ENCODE measurements at places on chromosomes 7 and 10.
A peak's percentile ranks its signal among the peaks of the same experiment; 100 is the strongest.

- no peak for DNase-seq
These were observed 71.1 kb downstream of the ADAM22 start for GRCh38 chr7:88005191-88005590.

DNA sequence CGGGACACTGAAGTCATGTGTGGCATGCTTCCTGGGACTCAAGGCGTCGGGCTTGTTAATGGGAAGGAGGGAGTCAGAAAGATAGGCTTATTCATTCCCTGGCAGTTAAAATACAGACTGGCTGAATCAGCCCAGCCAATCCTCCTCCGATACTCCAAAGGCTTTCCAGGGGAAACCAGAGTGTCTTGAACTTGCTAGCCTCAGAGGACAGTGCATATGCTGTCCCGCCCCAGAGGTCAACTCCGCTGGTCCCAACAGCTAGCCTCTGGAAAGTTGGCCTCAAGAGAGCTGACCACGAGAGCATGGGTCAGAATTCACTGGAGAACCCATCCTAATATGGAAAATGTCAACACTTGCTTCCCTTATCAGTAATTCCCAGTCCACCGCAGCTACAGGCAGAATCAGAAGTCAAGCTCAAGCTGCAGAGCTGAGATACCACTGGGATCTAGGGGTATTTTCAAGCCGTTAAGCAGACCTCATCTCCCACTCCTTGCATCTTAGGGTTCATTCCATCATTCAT is 43.0 kb downstream of the ELMO1 start:
- no peak for DNase-seq

DNA sequence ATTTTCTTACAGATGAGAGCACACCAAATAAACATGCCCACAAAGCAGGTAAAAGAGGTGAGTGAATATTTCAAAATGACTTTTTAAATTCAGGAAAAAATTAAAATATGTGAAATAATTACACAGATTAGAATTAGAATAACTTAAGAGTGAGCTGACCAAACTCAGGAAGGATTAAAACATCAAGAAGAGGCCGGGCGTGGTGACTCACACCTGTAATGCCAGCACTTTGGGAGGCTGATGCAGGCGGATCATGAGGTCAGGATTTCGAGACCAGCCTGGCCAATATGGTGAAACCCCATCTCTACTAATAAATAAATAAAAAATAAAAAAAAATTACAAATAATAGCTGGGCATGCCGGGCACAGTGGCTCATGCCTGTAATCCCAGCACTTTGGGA is 140.1 kb downstream of the REEP3 start:
- DNase-seq: peak; percentile 13

GRCh38 chr10:129765664-129766550 is 198.2 kb downstream of the EBF3 start:
- no peak for DNase-seq

GRCh38 chr7:140295224-140295738 is 103.0 kb downstream of the SLC37A3 start:
- no peak for DNase-seq

GRCh38 chr10:34775044-34775637 is 40.0 kb downstream of the PARD3 start:
- no peak for DNase-seq

DNA sequence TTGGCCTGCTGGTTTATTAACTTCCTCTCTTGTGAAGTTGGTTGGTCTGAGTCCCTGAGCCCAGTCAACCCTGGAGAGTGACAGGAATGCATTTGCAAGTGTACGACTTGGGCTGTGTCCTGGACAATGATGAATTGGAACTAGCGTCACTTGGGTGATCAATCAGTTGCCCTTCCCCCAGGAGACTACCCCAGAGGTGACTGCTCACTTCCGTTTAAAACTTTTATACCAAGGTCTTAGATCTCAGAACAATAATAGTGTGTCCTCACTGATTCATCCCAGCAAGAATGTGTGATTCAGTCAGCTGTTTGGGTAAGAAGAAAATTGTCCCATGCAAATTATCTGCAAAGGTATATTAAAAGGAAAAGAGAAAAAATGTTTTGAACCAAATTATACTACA is 102.9 kb upstream of the ARMC3 start:
- peak; percentile 94 for DNase-seq

DNA sequence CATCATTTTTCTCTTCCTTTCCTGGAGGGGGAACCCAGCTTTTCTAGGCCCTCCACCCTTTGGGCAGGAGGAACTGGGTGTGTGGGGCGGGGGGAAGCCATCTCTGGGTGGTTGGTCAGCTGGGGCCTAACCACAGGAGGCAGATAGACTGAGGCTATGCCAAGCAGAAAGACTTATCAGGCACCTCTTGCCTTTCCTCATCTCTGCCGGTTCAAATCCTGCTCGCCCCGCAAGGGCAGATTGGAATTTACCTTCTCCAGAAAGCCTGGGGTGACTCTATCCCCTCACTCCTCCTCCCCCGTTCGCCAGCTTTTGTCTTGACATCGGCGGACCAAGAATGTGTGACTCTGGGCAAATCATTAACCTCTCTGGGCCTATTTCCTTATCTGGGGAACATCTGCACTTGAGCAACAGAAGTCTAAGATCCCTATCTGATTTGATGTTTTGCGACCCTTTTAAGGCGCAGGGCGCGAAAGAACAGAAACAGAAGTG is 584 bp upstream of the GARS1 start:
- DNase-seq: peak; percentile 60

- DNase-seq: no peak
These were observed 197.7 kb downstream of the SUGCT start for GRCh38 chr7:40332516-40332915.

DNA sequence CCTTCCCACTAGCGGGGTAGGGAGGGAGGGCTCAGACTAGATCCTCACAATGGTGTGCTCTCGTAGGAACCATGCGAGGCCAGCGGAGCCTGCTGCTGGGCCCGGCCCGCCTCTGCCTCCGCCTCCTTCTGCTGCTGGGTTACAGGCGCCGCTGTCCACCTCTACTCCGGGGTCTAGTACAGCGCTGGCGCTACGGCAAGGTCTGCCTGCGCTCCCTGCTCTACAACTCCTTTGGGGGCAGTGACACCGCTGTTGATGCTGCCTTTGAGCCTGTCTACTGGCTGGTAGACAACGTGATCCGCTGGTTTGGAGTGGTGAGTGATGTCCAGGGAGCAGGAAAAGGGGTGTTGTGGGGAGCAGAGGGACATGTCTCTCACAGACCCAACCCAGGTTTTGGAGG is 5.6 kb downstream of the ZDHHC16 start:
- DNase-seq: no peak

- DNase-seq: no peak
These were observed 16.0 kb downstream of the BMPER start for GRCh38 chr7:33921216-33921938.

DNA sequence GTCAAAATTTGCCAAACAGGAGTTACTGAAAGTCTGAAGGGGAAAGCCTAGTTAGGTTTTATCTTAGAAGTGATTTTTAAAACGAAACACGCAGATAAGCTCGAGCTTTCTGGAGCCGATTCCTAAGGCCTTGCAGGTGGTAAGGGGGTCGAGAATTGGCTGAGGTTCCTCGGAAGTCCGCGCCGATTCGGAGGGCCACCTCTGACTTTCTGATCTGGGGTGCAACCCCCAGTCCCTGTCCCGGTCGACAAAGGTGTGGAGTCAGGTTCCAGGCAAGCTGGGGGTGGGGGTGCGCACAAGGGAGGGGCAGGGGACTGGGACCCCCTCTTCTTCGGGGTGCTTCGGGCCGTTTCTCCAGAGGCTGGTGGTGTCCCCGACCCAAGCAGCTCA is 701 bp upstream of the CUL1 start:
- DNase-seq: no peak

GRCh38 chr7:124761164-124761715 is 4.4 kb downstream of the GPR37 start:
- no peak for DNase-seq

- peak; percentile 72 for DNase-seq
These were observed 57.3 kb upstream of the ZEB1 start for GRCh38 chr10:31261511-31262311.

DNA sequence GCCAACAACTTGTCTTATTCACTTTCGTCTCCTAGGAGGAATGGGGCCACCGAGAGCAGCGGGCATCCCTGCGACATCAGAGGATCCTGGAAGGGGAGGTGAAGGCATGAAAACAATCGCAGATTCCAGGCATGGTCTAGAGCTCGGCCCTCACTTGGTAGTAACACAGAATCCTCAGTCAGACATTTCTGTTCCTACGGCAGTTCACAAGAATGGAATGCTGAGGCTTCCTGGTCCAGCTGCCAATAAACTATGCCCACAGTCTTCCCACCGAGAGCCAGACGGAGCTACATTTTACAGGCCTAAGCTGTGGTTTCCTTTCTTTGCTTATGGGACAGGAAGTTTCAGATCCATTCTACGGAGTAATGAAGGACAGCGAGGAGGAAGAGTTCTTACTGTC is 75.8 kb downstream of the OR13A1 start:
- peak; percentile 23 for DNase-seq

GRCh38 chr7:105581066-105581811 is at the start of gene EFCAB10:
Gene EFCAB10 (minus strand): TSS chr7:105581493. CDS start chr7:105581463, 30 bp downstream.
- peak; percentile 61 for DNase-seq

DNA sequence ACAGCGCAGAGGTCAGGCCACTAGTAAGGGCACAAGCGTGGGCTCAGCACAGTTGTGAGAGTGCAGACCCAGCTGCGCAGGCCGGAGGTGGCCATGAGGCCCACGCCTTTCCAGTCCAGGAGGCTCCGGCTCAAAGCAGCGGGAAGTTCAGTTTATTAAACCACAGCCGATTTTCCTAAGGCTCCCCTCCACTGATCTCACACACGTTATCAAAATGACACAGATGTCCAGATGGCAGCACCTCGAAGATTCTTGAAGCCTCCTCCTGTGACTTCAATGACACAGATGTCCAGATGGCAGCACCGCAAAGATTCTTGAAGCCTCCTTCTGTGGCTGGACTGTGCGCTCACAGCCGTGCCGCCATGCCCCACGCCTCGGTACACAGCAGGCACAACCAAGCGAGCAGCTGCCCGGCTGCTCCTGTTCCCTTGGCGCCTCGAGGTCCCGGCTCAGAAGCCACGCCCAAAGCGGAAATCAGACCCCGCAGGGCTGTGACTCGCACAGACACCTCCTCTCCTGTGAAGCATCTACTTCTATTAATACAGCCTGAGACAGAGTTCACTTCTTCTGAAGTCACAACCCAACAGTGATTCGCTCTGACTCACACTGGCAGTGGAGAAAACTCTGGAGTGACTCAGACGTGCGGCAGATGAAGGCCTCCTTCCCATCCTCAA is 122.7 kb downstream of the MAD1L1 start:
- peak; percentile 99 for DNase-seq

GRCh38 chr7:114175125-114175524 is 239.5 kb upstream of the FOXP2 start:
- DNase-seq: peak; percentile 59

- no peak for DNase-seq
These were observed 27.8 kb downstream of the DIP2C start for GRCh38 chr10:661597-662222.

DNA sequence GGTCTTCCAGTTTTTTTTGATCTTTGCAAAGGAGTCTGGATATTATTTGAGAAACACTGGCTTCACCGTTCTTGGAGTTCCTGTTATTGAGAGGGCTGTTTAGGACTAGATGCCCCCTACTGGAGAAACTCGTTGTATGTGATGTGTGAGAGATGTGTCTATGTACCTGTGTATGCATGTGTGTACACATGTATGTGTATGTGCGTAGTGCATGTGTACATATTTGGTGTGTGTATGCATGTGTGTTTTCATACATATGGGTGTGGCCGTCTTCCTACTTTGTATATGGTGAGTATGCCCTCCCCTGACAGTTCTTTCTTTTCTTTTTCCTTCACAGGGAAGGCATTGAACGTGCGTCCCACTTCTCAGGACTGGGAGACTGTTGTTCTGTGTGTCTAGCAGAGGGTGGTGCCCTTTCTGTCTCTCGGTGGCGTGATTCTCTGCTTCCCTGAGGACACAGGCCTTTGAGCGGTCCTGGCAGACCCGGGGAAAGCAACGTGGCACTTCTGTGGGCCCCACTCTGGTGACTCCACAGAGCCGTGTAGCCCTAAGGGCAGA is 3.0 kb upstream of the CALHM3 start:
- peak; percentile 81 for DNase-seq

GRCh38 chr10:87054373-87055295 is 34.5 kb downstream of the FAM25A start:
- DNase-seq: peak; percentile 81

- peak; percentile 6 for DNase-seq
These were observed 106.9 kb upstream of the LYZL1 start for GRCh38 chr10:29181936-29182335.

DNA sequence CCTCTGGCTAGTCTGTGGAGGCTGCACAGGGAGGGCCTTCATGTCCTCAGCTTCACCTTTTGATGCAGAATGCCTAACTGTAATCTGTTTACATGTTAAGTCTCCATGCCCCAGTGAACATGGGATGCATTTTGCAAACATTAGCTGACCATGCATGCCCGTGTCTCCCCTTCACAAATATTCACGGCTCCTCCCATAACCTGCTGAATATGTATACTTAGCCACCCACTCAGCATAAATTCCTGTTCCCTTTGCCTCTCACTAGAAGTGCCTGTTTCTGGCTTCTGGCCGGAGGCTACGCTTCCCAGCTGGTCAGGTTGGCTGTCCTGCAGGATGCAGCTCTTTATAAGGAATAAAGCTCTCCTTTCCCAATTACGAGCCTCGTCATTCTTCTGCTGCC is 552.7 kb downstream of the DNAJB6 start:
- no peak for DNase-seq

DNA sequence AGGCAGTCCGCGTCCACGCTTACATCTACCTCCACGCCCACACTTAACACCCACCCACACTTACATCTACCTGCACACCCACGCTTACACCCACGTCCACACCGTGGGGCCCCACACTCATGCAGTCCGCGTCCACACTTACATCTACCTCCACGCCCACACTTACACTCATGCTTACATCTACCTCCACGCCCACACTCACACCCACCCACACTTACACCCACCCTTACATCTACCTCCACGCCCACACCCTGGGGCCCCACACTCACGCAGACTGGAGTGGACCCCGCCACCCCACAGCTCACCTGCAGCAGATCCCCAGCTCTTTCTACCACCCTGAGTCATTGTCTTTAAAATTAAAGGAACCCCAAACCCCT is 32.4 kb upstream of the PWWP2B start:
- no peak for DNase-seq

DNA sequence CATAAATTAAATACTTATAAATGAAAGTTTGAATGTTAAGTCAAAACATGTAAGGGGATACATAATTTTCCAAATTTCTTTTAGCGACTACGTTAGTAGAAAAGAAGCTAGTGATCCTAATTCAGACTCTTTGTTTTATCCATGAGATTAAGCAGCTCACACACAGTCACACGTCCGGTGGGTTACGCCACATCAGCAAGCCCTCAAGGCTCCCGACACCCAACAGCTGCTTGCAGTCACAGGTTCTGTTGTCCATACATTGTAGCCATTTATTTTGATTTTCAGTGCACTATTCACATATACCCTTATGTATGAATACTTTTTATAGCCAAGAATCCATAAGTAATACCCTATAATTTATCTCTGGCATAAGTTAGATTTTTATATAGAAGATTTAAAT is 39.5 kb downstream of the XRCC2 start:
- DNase-seq: no peak

- DNase-seq: no peak
These were observed 47.8 kb downstream of the PHF14 start for GRCh38 chr7:11021468-11021867.

All from ELR (cell line).